ENCODE measurements at places on chromosomes 5 and 9. TPM values are rescaled to one million over a fixed set of nuclear protein-coding genes. Genes with fewer than 3 reads are reported as not detected.

- H3K36me3 ChIP-seq, result no peaks in the 10 kb centered on the region
- H3K4me1 ChIP-seq, result peaks cover 3% of the 10 kb centered on the region
- DNase-seq, result no peak
- no peak overlapping the region for H3K4me3 ChIP-seq
- no peak overlapping the region for H3K27ac ChIP-seq
Observed at GRCh38 chr5:175894793-175895192, 23.4 kb downstream of the CPLX2 start.

DNA sequence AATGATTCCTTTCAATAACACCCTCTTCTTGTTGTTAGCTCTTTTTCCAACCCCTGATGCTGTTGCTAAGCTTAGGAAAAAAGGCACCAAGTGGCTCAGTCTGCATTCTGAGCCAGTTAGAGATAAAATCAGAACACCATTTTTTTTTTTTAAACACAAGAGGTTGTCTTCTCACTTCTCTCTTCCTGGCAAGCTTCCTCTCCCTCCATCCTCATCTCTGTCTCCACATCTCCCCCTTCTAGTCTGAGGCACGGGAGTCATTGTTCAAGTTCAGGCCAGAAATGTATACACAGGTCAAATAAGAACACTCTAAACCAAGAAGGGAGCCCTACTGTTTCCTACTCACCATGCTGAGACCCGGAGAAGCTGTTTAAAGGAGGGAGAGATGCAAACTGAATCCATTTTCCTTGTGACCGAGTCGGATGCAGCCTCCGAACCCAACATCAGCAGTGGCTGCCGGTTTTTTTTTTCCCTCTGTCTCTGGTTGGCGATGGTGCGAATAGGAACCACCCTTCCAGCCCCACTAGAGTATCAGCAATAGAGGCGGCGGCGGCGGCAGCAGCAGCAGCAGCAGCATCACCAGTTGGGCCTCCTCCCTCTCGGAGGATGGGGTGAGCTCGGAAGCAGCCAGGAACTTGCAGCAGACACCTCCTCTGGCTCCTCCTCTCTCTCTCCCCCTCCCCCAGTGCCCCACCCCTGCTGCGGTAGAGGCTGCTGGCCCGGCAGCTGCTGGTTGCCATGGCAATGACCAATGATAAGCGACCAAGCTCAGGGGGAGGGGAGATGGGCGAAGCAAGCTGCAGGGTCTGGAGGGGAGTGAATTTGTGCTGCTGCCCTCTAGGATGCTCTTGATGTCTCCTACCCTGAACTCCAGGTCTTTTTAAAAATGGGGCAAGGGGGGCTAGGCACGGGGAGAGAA is at the start of gene JAKMIP2:
Gene JAKMIP2 (minus strand): TSS at position 619 of the 919 bp plus-strand sequence. CDS start 110,922 bp downstream, outside the sequence.
- H3K36me3 ChIP-seq, result no peaks in the 10 kb centered on the region
- H3K4me3 ChIP-seq, result peak within 1 kb of the TSS; percentile 26
- H3K27ac ChIP-seq, result peak within 1 kb of the TSS; percentile 18
- no peaks in the 10 kb centered on the region for H3K4me1 ChIP-seq
- peak; percentile 58 for DNase-seq
- no peaks in the 10 kb centered on the region for H3K27me3 ChIP-seq

- H3K4me1 ChIP-seq, result peaks cover 17% of the 10 kb centered on the region
- no peaks in the 10 kb centered on the region for H3K27me3 ChIP-seq
- DNase-seq, result no peak
- peaks cover 19% of the 10 kb centered on the region for H3K36me3 ChIP-seq
- H3K4me3 ChIP-seq, result no peak overlapping the region
- no peak overlapping the region for H3K27ac ChIP-seq
Observed at GRCh38 chr9:130118841-130119518, 53.2 kb upstream of the NCS1 start.

GRCh38 chr5:124180875-124181461 is 565.5 kb downstream of the ZNF608 start:
- no peak overlapping the region for H3K4me3 ChIP-seq
- H3K4me1 ChIP-seq, result no peaks in the 10 kb centered on the region
- no peaks in the 10 kb centered on the region for H3K36me3 ChIP-seq
- DNase-seq, result no peak
- no peaks in the 10 kb centered on the region for H3K27me3 ChIP-seq

GRCh38 chr9:119240546-119240945 is 128.7 kb downstream of the BRINP1 start:
- no peak overlapping the region for H3K4me3 ChIP-seq
- no peak for DNase-seq
- H3K4me1 ChIP-seq, result no peaks in the 10 kb centered on the region
- H3K27me3 ChIP-seq, result no peaks in the 10 kb centered on the region
- H3K27ac ChIP-seq, result no peak overlapping the region
- H3K36me3 ChIP-seq, result no peaks in the 10 kb centered on the region

- peaks cover 10% of the 10 kb centered on the region for H3K36me3 ChIP-seq
- DNase-seq, result no peak
- no peak overlapping the region for H3K4me3 ChIP-seq
- H3K27ac ChIP-seq, result peak overlapping the region; percentile 86
- no peaks in the 10 kb centered on the region for H3K27me3 ChIP-seq
- peaks cover 83% of the 10 kb centered on the region for H3K4me1 ChIP-seq
Observed at GRCh38 chr9:127856729-127857116, 2.3 kb upstream of the ENG start.

GRCh38 chr5:19928562-19929421 is 59.2 kb downstream of the CDH18 start:
- no peaks in the 10 kb centered on the region for H3K4me1 ChIP-seq
- no peaks in the 10 kb centered on the region for H3K27me3 ChIP-seq
- no peak for DNase-seq
- no peak overlapping the region for H3K27ac ChIP-seq

GRCh38 chr9:109190151-109190550 is 23.1 kb upstream of the FRRS1L start:
- H3K36me3 ChIP-seq, result peaks cover 4% of the 10 kb centered on the region
- H3K27me3 ChIP-seq, result no peaks in the 10 kb centered on the region
- no peaks in the 10 kb centered on the region for H3K4me1 ChIP-seq
- DNase-seq, result no peak
- no peak overlapping the region for H3K4me3 ChIP-seq

- H3K4me3 ChIP-seq, result no peak overlapping the region
- peaks cover 26% of the 10 kb centered on the region for H3K4me1 ChIP-seq
- peaks cover 54% of the 10 kb centered on the region for H3K36me3 ChIP-seq
- no peaks in the 10 kb centered on the region for H3K27me3 ChIP-seq
- H3K27ac ChIP-seq, result no peak overlapping the region
Observed at GRCh38 chr9:128164307-128164885, 4.3 kb downstream of the BBLN start.

DNA sequence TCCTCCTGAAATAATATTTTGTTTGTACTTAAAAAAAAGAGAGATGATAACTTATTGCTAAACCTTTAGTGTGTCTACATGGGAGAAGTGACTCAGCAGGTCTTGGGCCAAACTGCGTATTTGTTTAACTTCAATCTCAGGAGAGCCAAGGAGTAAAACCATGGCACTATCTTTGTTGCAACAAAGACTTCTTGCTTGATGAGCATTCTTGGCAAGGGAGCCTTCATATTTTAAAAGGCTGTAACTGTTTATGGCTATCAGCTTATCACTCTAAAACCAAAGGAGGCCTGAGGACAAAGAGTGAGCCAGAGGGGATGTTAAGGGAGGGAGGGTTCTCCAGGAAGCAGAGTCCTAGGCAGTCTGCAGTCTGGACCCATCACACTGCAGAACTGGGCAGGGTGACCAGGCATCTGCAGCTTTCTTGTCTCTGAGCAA is 216.2 kb upstream of the S1PR3 start:
- no peak overlapping the region for H3K4me3 ChIP-seq
- H3K27me3 ChIP-seq, result no peaks in the 10 kb centered on the region
- peaks cover 29% of the 10 kb centered on the region for H3K4me1 ChIP-seq
- DNase-seq, result peak; percentile 79
- H3K36me3 ChIP-seq, result no peaks in the 10 kb centered on the region

GRCh38 chr5:172722327-172722815 is 48.6 kb downstream of the DUSP1 start:
- H3K27me3 ChIP-seq, result no peaks in the 10 kb centered on the region
- H3K27ac ChIP-seq, result peak overlapping the region; percentile 17
- H3K4me3 ChIP-seq, result no peak overlapping the region
- H3K36me3 ChIP-seq, result no peaks in the 10 kb centered on the region
- peaks cover 36% of the 10 kb centered on the region for H3K4me1 ChIP-seq

DNA sequence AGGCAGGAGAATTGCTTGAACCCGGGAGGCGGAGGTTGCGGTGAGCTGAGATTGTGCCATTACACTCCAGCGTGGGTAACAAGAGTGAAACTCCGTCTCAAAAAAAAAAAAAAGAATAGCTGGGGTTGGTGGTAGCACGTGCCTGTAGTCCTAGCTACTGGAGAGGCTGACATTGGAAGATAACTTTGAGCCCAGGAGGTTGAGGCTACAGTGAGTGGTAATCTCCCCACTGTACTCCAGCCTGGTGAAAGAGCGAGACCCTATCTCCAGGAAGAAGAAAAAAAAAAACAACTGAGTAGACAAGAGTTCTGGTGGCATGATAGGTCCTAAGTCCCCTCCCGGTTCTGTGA is 26.3 kb downstream of the GOLGA2 start:
- DNase-seq, result no peak
- no peak overlapping the region for H3K27ac ChIP-seq
- H3K4me3 ChIP-seq, result no peak overlapping the region
- no peaks in the 10 kb centered on the region for H3K27me3 ChIP-seq
- no peaks in the 10 kb centered on the region for H3K36me3 ChIP-seq

DNA sequence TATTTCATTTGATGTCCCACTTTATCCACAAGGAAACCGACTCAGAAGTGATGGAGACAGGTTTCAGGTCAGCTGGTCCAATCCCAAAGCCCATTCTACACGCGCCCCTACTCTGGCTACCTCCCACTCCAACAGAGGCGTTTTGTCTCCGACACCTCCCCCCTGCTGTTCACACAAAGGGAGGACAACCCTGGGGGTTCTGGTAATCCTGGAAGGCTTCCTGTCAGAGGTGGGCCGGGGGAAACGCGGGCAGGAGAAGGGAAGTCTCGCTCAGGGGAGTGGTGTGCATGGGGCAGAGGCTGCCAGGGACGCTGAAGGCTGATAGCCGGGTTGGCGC is 39.7 kb upstream of the GABRP start:
- H3K36me3 ChIP-seq, result no peaks in the 10 kb centered on the region
- no peak for DNase-seq
- no peak overlapping the region for H3K4me3 ChIP-seq
- no peak overlapping the region for H3K27ac ChIP-seq
- H3K4me1 ChIP-seq, result peaks cover 43% of the 10 kb centered on the region

The MUSK gene
- total RNA-seq, result 2.0 TPM

The NCS1 gene
- 26.1 TPM for total RNA-seq

The EMB gene
- 6.7 TPM for total RNA-seq

The SLC6A18 gene
- not detected for total RNA-seq

The C5orf52 gene
- total RNA-seq, result not detected

The PTTG1 gene
- 4.0 TPM for total RNA-seq

The TMEM215 gene
- total RNA-seq, result not detected

The CARD9 gene
- 0.15 TPM for total RNA-seq

The GRXCR2 gene
- 1.0 TPM for total RNA-seq

The GABRB2 gene
- total RNA-seq, result 0.37 TPM

The SAPCD2 gene
- total RNA-seq, result 0.63 TPM

The DEPDC1B gene
- total RNA-seq, result not detected
